ENCODE measurements at places on chromosomes 1 and 21. TPM values are rescaled to one million over a fixed set of nuclear protein-coding genes. Genes with fewer than 3 reads are reported as not detected.

Gene FCRL2
- not detected for total RNA-seq

Gene RFX5
- 89.5 TPM for total RNA-seq

Gene CHODL
- total RNA-seq, result 0.95 TPM

Gene KIAA0040
- 3.7 TPM for total RNA-seq

Gene CLCA4
- not detected for total RNA-seq

Gene HSF2BP
- total RNA-seq, result 5.1 TPM

Gene HTR6
- 0.11 TPM for total RNA-seq

DNA sequence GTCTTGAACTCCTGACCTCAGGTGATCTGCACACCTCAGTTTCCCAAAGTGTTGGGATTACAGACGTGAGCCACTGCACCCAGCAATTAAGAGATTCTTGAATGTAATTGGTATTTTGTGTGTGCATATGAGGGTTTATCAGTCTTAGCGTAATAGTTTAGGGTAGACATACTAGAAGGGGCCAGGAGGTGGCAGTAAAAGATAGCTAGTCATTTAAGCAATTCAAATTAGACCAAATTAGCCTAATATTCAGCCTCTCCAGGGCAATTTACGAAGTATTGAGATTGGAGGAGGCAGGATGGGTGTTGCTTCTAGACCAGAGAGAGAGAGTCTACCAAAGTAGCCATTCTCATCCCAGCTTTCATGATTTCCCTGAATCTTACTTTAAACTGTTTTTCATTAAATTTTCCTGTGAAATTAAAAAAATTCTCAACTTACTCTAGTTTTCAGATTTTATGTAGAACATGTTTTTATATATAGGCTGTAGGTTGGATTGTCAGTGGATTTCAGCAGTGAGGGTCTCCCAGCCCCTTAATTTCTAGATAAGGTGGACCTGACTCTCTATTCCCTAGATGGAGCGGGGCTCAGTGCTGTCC lies 119.7 kb downstream of the HHAT start:
- H3K4me3 ChIP-seq, result no peak overlapping the region
- no peak for DNase-seq
- H3K4me1 ChIP-seq, result no peaks in the 10 kb centered on the region

DNA sequence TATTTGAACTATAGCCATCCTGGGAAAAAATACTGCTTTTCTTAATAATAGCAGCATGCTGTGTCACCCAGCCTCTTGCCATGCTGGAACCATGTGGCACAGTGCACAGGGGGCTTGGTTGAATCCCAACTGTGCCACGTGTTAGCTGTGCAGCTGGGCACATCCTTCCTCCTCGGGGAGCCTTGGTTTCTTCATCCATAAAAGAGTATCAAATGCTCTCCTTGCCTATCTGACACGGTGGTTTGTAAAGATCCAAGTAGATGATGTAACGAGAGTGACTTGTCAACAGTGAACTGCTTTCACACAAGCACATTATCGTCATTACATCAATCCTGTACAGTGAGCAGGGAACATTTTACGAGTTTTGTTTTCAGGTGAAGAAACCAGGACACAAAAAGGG lies 24.4 kb downstream of the VASH2 start:
- DNase-seq, result no peak
- no peaks in the 10 kb centered on the region for H3K27me3 ChIP-seq
- peaks cover 3% of the 10 kb centered on the region for H3K4me1 ChIP-seq
- peaks cover 61% of the 10 kb centered on the region for H3K36me3 ChIP-seq
- no peak overlapping the region for H3K27ac ChIP-seq

GRCh38 chr1:100400404-100400803 lies 48.1 kb downstream of the CDC14A start:
- H3K4me1 ChIP-seq, result peaks cover 7% of the 10 kb centered on the region
- no peaks in the 10 kb centered on the region for H3K27me3 ChIP-seq
- H3K4me3 ChIP-seq, result no peak overlapping the region
- peaks cover 2% of the 10 kb centered on the region for H3K36me3 ChIP-seq
- DNase-seq, result no peak
- H3K27ac ChIP-seq, result peak overlapping the region; percentile 55

- peaks cover 31% of the 10 kb centered on the region for H3K27me3 ChIP-seq
- no peak for DNase-seq
- no peak overlapping the region for H3K4me3 ChIP-seq
Observed at GRCh38 chr21:41121785-41122415, 46.1 kb upstream of the BACE2 start.

DNA sequence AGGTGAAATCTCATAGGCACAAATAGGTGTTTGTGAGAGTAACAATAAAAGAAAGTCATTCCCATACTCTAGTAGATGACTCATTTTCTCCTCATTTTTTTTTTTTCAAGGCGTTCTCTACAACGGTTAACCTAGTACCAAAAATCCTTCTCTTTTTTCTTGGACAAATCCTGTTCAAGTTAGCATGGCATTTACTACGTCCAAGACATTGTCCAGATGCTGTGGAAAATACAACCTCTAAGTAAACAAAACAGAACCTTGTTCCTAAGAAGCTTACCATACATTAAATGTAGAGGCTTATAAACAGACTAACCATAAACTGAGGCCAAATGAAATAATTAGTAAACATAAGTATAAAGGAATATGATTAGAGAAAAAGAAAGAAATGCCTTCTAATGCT lies 76.2 kb upstream of the RGS4 start:
- no peaks in the 10 kb centered on the region for H3K36me3 ChIP-seq
- peaks cover 7% of the 10 kb centered on the region for H3K4me1 ChIP-seq
- H3K27ac ChIP-seq, result no peak overlapping the region

DNA sequence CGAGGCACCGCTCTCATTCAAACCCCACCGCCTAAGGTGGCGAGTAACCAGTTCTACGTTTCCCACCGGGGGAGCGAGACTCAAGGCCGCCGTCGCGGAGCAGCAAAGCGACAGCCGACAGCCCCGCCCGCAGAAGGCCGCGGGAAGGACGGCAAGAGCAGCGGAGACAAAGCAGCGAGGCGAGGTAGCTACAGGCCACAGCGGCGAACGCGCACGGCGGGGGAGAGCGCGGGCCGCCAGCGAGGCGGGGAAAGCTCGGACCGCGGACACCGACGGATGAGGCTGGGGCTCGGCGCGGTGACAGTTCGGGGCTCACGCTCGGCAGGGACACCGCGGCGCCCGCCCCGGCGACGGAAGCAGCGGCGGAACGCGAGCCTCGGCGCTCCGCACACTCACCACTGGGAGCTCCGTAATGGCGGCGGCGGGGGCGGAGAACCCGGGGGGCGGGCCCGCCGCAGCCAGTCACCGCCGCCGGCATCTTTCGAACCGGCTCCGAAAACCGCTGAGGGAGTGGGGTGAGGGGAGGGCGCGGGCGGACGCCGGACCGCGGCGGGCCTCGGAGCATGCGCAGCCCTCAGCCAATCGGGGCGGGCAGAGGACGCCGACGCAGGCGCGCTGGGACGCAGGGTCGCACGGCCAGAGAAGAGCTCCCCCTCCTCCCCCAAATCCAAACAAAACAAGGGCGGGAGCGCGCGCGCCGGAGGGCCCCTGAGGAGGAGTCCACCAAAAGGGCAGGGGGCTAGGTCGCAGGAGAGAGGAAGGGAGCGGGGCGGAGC lies 666 bp downstream of the HP1BP3 start:
- DNase-seq, result peak; percentile 98
- peak overlapping the region; percentile 100 for H3K4me3 ChIP-seq
- no peaks in the 10 kb centered on the region for H3K27me3 ChIP-seq
- H3K27ac ChIP-seq, result peak overlapping the region; percentile 98
- H3K4me1 ChIP-seq, result peaks cover 25% of the 10 kb centered on the region
- no peaks in the 10 kb centered on the region for H3K36me3 ChIP-seq

- no peaks in the 10 kb centered on the region for H3K27me3 ChIP-seq
- H3K36me3 ChIP-seq, result no peaks in the 10 kb centered on the region
- DNase-seq, result no peak
- no peaks in the 10 kb centered on the region for H3K4me1 ChIP-seq
- H3K27ac ChIP-seq, result no peak overlapping the region
Observed at GRCh38 chr1:215045698-215046308, 36.7 kb upstream of the KCNK2 start.

DNA sequence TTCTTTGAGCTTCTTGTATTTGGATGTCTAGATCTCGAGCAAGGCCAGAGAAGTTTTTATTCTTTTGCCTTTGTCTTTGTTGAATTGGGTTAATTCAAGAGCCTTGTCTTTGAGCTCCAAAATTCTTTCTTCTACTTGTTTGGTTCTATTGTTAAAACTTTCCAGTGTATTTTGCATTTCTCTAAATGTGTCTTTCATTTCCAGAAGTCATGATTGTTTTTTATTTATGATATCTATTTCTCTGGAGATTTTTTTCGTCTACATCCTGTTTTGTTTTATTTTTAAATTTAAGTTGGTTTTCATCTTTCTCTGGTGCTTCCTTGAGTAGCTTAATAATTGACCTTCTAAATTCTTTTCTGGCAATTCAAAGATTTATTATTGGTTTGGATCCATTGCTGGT lies 61.8 kb downstream of the DTL start:
- DNase-seq, result no peak
- no peaks in the 10 kb centered on the region for H3K4me1 ChIP-seq
- H3K4me3 ChIP-seq, result no peak overlapping the region

- no peak for DNase-seq
- H3K27me3 ChIP-seq, result peaks cover 10% of the 10 kb centered on the region
- peaks cover 5% of the 10 kb centered on the region for H3K4me1 ChIP-seq
- no peak overlapping the region for H3K4me3 ChIP-seq
- H3K27ac ChIP-seq, result no peak overlapping the region
Observed at GRCh38 chr21:42393443-42393950, 2.4 kb downstream of the TMPRSS3 start.

Measured in mesothelial cell of epicardium (in vitro differentiated cells).